Activated CD4-positive, alpha-beta T cell treated with anti-CD3 and anti-CD28 coated beads for 36 hours (primary cell): ENCODE measurements at places on chromosomes 4 and X.

GRCh38 chrX:28229217-28229616, 248.0 kb upstream of the DCAF8L1 start:
- H3K4me1 ChIP-seq, result no peaks in the 10 kb centered on the region
- no peak for DNase-seq
- H3K27me3 ChIP-seq, result no peaks in the 10 kb centered on the region
- H3K4me3 ChIP-seq, result no peak overlapping the region
- no peak overlapping the region for H3K27ac ChIP-seq
- H3K36me3 ChIP-seq, result no peaks in the 10 kb centered on the region

- peaks cover 20% of the 10 kb centered on the region for H3K4me1 ChIP-seq
- no peak overlapping the region for H3K27ac ChIP-seq
- DNase-seq, result no peak
- peaks cover 5% of the 10 kb centered on the region for H3K36me3 ChIP-seq
- H3K4me3 ChIP-seq, result no peak overlapping the region
Observed at GRCh38 chrX:154711264-154711663, 39.6 kb downstream of the GAB3 start.

DNA sequence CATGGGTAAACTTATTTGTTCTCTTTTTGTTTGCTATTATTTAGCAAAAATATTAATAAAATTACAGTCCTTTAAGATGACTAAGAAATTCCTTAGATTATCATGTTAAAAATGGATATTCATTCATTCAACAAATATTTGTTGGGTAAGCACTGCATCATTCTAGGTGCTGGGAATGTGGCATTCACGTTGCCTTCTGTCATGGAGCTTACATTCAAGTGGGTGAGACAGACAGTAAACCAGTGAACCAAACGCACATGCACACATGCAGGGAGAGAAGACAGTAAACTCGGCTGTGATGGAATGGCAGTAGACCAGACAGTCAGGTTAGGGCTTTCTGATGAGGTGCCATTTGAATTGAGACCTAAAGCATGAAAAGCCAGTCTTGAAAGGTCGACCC, 91.8 kb downstream of the STOX2 start:
- H3K4me3 ChIP-seq, result no peak overlapping the region
- H3K27ac ChIP-seq, result no peak overlapping the region
- no peaks in the 10 kb centered on the region for H3K27me3 ChIP-seq
- no peak for DNase-seq

DNA sequence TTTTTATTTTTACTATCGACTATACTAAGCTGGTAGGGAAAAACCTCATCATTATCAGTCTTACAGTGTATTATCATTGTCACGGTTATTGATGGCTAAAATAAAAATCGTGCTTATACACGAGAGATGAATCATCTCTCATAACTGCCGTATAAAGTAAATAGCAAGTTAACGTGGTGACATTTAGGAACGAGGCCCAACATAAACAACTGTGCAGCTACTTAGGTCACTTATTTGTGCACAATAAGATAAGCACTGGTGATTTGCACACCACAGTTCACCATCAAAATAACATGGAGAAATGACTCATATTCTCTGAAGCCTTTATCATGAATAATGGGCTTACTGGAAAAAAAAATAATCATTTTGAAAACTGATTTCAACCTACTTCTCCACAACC, 482.0 kb upstream of the TENM3 start:
- no peak for DNase-seq
- no peaks in the 10 kb centered on the region for H3K27me3 ChIP-seq
- no peak overlapping the region for H3K27ac ChIP-seq
- H3K36me3 ChIP-seq, result no peaks in the 10 kb centered on the region
- no peak overlapping the region for H3K4me3 ChIP-seq

DNA sequence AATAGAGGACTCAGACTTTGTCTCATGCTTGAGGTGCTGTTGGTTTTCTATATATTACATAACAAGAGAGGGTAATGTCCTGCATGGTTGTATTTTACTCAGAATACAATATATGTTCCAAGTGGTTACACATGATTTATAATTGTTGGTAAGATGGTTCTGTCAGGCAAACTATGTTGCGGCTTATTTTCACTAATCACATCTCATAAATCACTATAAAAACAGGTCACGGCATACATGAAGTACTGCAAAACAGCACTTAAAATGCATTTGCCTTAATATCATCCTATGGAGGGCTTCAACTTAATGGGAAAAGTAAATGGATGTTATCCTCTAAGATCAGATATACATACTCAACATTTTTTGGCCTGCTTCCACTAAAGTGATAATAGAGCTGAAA, 246.0 kb upstream of the ARSJ start:
- no peak overlapping the region for H3K27ac ChIP-seq
- no peak overlapping the region for H3K4me3 ChIP-seq
- H3K4me1 ChIP-seq, result no peaks in the 10 kb centered on the region
- no peaks in the 10 kb centered on the region for H3K36me3 ChIP-seq
- DNase-seq, result no peak

DNA sequence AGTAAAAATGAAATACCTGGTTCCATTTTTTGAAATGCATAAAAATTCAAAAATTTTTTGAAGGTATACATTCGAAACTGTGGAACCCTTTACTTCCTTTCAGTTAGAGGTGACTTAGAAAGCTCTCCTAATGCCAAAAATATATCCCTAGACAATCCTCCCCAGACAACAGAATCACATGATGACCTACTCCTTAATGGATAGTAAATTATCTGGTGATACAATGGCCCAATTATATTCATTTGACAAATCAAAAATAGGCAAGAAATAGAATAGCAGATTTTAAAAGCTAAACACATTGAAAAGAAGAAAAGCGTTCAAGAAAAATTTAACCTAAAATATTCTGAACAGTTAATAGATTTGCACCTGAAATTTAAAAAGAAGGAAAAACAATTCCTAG, 3.5 kb upstream of the UGT2A2 start:
- no peaks in the 10 kb centered on the region for H3K36me3 ChIP-seq
- DNase-seq, result no peak
- H3K27ac ChIP-seq, result no peak overlapping the region
- H3K4me1 ChIP-seq, result no peaks in the 10 kb centered on the region
- H3K27me3 ChIP-seq, result peaks cover 2% of the 10 kb centered on the region
